ENCODE measurements at places on chromosomes 3 and 15.

DNA sequence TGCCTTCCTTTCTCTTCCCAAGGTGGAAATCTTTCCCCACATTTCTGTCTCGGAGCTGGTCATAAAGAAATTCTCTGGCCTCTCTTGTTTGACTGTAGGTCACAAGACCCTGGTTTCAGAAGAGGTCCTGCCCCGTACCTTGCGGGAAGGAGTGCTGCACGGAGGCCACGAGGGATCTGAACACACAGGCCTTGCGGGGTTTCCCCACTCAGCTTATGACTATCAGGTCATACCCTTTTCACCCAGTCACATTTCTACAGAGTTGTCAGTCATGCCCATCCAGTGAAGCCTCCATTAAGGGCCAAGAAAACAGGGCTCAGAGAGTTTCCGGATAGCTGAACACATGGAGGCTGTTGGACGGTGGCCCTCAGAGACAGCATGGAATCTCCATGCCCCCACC lies 54.7 kb upstream of the ATP13A3 start:
- no peak for DNase-seq

GRCh38 chr3:77086408-77086807 lies 46.5 kb downstream of the ROBO2 start:
- no peak for DNase-seq

DNA sequence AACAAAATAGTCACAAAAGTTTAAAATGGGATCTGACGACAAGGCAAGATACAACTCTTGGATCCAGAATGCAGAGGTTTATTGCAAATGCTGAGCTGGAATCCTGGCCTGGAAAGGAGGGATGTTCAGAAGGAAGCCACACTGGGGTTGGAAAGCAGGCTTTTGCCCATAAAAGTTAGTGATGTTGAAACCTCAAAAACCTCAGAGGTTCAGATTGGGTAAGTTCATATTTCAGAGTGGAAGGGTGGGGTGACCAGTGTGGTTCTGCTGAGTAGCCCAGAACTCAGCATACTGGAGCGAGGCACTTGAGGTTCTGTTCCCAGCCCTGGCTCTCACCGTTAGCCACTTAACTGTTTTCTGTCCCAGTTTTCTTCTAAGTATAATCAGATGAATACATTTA lies 114.0 kb upstream of the OSTN start:
- DNase-seq = peak; percentile 13

- DNase-seq = no peak
These were observed 139.7 kb upstream of the ROPN1 start for GRCh38 chr3:124131580-124131979.

GRCh38 chr3:73926360-73927202 lies 301.8 kb upstream of the PDZRN3 start:
- DNase-seq = no peak

DNA sequence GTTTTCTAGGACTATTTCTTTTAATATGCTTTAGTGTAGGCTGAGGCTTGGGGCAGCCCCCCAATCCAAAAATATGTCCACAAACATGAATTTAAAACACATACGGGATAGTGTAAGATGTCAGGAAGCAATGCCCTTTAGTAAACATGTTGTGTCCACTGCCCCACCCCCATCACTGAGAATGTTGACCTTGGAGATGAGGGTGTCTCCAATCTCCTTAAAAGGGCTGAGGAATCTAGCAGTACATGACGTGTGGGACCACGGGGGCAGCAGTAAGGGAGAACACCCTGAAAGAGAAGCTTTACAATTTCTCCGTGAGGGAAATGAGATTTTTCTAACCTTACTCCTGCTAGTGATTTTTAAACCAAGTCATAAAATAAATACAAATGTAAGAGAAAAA lies 84.7 kb downstream of the SQOR start:
- DNase-seq = peak; percentile 29

- DNase-seq = no peak
These were observed 193.1 kb downstream of the NR1D2 start for GRCh38 chr3:24137958-24138875.

GRCh38 chr3:134029734-134030378 lies at the start of gene SLCO2A1:
SLCO2A1 (minus strand) TSS chr3:134029925; CDS start chr3:134029802, 123 bp downstream.
- peak; percentile 38 for DNase-seq

DNA sequence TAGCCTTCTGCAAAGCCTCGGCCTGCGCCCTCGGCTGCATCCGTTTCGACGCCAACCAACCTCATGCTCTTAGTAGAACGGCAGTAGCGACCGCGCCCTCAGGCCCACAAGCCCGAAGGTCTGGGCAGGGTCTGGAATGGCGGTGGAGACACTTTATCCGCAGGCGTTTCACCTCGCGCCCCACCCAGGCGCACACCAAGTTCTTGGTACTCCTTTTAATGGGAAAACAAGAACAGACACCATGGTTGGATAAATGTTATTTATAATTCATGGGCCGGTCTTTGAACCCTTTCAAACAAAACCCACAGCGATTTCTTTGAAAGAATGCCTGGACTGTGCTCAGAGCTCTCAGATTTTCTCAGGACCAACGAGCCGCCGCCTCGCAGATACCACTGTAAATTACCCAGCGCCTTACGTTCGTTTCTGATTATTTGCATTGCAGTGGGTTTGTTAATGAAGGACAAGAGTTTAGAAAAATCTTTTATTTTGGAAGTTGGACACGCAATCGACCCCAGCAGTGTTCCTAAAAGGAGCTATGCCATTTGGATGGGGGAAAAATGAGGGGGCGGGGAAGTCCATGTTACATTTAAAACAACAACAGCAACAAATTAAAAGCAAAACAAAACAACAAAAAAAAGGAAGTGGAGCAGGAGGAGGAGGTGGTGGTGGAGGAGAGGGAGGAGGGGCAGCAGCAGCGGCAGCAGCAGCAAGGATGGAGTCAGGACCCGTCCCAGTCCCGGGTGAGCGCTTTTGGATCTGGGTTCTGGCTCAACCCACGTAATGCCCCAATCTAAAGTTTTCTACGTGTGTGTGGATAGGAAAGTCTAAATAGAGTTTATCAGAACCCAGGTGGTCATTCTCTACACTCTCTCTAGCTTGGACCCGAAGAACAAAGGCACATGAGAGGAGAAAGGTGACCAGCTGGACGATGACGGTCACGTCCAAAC lies 993 bp upstream of the ISL2 start:
- DNase-seq = no peak

- DNase-seq = no peak
These were observed 15.1 kb downstream of the GRIP2 start for GRCh38 chr3:14524920-14525660.

- no peak for DNase-seq
These were observed 59.8 kb upstream of the GYG1 start for GRCh38 chr3:148931574-148931973.

- DNase-seq = no peak
These were observed 43.8 kb downstream of the NEK10 start for GRCh38 chr3:27325419-27325818.

- DNase-seq = no peak
These were observed 34.5 kb downstream of the P3H2 start for GRCh38 chr3:190086191-190086590.

DNA sequence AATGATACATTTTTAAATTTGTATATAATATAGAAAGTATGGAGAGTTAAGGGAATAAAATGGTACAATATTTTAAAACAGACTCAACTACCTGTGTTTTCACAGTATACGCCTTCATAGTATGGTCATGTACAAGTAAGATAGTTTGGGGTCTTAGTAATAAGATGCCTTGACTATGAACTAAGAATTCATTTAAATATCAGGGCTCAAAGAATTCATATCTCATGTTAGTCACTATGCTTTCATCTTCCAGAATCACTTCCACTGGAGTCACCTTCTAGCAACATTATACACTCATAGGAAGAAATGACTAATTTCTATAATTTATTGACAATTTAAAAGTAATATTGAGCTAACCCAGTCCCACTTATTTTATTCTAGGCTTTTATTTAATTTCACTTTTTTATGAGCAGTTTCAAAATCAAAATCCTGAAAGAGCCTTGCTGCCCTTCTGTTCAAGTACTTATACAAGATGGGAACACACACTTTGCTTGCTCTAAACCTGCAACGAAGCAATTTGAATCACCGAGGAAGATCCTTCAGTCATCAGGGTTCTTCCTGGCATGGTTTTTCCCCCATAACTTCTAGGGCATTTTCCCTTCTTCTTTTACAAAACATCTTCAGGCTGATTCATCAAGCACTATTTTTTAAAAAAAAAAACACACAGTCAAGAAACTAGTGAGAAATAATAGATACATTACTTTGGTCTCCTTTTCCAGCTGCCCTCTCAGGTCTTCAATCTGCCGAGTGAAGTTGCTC lies 94.1 kb downstream of the MYH15 start:
- no peak for DNase-seq

DNA sequence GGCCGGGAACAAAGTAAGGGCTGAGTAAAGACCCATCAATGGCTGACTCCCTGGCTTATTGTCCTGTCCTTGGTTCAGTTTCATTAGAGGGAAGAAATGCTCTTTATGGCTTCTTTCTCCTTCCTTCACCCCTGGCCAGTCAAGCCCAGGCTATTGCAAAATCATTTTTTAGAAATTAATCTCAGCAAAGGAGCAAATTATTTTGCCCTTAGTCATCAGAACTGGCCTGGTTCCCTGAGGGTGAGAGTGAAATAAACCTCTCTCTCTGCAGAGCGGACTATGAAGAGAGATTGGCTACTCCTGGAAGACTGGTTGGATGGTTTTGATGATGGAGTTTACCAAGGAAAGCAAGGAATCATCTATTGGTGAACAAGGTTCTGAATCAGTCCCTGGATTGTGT lies 52.7 kb upstream of the OXTR start:
- peak; percentile 81 for DNase-seq

DNA sequence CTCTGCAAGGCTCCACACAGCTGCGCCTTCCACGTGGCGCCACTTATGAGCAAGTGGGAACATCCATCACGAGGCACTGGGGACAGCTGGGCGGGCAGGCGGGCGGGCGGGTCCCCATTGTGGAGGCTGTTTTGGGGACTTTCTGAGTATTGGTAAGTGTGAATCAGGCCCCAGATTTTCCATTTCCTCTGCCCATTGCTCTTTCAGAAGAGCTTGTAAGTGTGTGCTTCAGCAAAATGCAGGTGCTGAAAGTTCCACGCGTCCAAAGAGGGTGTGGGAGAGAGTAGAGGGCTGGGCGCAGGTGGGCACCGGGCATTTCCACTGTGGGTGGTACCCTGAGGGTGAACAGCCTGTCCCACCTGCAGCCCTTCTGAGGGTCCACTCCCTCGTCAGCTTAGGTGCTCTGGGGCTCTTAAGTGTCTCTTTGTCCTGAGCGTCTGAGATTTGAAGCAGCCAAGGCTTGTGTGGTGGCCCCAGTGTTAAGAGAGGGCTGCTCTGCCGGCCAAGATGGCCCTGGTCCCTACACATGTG lies 177.1 kb downstream of the RPLP1 start:
- no peak for DNase-seq

GRCh38 chr15:58252586-58253323 lies 114.6 kb downstream of the AQP9 start:
- DNase-seq = no peak

DNA sequence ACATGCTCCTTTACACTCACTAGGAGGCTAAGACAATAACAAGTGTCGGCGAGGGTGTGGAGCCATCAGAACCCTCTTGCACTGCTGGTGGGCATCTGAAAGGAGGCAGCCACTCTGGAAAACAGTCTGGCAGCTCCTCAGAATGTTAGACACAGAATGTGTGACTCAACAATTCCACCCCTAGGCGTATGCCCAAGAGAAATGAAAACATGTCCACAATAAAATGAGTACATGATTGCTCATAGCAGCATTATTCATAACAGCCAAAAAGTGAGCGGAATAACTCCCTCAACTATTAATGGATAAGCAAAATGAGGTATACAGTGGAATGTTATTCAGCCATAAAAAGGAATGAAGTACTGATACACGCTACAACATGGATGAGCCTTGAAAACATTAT lies 57.8 kb downstream of the WNT7A start:
- no peak for DNase-seq

DNA sequence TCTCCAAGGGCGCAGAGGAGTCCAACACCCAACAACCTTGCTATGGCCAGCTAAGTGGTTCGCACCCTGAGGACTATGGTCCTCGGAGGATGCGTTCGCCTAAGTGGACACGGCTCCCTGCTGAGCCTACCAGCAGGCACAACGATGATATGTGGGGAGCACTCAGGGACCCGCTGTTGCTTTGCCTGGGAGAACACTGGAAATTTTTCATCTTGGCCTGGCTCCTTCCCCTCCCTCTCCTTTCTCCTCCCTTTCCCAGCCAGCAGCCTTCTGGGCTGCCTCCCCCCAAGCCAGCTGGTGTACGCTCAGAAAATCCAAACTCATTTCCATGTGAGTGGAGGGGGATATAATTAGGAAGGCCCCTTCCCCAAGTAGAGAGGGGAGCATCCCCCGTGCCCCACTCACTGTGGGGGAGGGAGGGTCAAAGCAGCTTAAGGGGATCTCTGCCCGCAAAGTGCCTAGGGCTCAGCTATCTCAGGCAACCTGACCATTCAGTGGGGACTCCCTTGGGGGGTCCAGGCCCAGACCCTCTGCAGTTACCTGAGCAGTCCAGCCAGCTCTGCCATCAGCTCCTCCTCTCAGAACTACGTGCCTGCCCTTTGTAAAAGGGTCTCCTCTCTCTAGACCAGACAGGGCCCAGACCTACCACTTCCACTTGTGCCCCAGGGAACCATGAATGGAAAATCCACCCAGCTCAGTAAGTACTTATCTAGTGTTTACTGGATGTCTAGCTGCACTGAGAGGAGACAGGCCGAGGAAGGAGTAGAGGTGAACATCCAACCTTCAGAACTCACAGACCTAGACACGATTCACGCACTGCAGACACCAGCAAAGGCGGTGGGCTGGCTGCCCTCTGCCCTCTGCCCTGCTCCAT lies 742 bp upstream of the SEMA7A start:
- peak; percentile 16 for DNase-seq

- peak; percentile 32 for DNase-seq
These were observed 11.5 kb upstream of the SEC11A start for GRCh38 chr15:84727429-84727828.

DNA sequence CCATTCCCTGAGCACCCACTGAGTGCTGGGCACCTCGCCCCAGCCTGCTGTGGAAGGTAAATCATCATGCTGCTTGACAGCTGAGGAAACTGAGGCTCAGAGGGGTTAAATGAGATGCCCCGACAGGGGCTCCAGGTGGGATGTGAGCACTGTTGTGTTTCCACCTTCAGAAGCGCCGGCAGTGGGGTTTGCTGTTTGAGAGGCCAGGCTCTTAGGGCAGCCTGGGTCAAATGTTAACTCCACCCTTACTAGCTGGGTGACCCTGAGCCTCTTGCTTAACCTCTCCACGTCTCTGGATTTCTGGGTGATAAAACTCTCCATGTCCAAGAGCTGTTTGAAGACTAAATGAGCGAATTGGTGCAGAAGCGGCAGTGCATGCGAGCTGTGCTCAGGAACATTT lies 43.1 kb downstream of the FAM3D start:
- DNase-seq = no peak

GRCh38 chr15:48315041-48315440 lies 16.2 kb upstream of the DUT start:
- DNase-seq = no peak

DNA sequence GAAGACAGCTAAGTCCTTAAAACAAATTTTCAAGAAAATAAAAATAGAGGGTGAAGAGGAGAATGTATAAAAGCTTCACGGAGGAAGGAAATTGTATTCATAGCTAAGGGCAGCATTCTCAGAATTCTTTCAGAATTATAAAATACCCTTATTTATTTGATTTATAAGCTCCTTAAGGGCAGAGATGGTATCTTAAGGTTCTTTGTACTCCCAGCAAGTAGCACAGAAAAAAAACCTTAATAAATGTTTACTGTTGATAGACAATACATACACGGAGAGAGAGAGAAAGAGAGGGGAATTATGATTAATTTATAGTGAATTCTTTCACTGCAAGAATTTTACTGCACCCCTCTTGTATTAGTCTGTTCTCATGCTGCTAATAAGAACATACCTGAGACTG lies 375.6 kb upstream of the CCDC54 start:
- peak; percentile 3 for DNase-seq

- no peak for DNase-seq
These were observed 213.4 kb upstream of the SLC2A2 start for GRCh38 chr3:171239757-171240503.

- peak; percentile 3 for DNase-seq
These were observed 107.0 kb downstream of the SHOX2 start for GRCh38 chr3:157999246-157999645.
